Cardiac muscle cell (in vitro differentiated cells and primary cell): ENCODE measurements at places on chromosomes 16 and 17. TPM values are rescaled to one million over a fixed set of nuclear protein-coding genes. Genes with fewer than 3 reads are reported as not detected.

RBL2 gene
- 36.6 and 49.8 TPM in 2 replicates for total RNA-seq

ZNF597 gene
- total RNA-seq: 1.2 and 2.1 TPM in 2 replicates

WNT9B gene
- not detected in 2 replicates for total RNA-seq

FNDC8 gene
- not detected in 2 replicates for total RNA-seq
